Activated naive CD4-positive, alpha-beta T cell treated with anti-CD3 and anti-CD28 coated beads, Interleukin-2, amount 50 U/mL, for 72 hours (primary cell): ENCODE measurements at places on chromosomes 11 and 22. TPM values are rescaled to one million over a fixed set of nuclear protein-coding genes. Genes with fewer than 3 reads are reported as not detected.

DNA sequence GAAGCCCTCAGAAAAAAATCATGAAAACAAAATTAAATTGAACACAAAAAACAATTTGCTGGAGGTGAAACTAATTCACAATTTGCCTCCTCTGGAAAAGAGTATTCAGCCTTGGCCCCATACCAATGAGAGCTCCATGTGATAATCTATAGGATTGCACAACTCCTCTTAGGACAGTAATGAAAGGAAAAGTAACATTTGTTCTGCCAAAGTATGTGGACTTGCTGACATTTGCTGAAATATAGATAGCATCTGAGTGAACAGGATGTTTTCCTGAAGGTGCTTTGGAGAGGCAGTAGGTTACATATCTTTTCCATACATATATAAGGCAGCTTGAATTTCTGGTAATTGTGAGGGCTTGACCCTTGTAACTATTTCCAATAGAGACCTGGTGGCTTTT lies 122.8 kb downstream of the OR4C45 start:
- DNase-seq, result no peak

The CHRDL2 gene
- not detected for total RNA-seq

- DNase-seq, result no peak
These were observed 23.9 kb downstream of the ELFN2 start for GRCh38 chr22:37403267-37403960.

The TUBA8 gene
- total RNA-seq, result 1.1 TPM

The RGL4 gene
- 3.0 TPM for total RNA-seq

DNA sequence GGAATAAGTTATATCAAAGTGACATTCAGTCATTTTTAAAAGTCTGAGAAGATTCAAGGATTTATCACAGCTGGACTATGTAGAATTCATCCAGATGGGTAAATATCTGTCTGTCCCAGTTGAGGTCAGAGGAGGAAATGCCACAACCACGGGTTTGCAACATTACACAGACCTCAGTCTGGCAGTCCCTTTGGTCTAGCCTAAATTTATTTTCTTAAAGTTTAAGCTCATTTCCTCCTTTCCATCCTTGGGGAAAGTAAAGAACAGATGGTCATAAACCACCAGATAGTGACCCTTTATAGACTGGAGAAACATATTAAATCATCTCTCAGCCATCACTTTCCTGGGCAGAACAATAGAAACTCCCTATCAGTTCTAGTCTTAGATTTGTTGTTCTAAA lies 238.4 kb upstream of the DDI1 start:
- no peak for DNase-seq

DNA sequence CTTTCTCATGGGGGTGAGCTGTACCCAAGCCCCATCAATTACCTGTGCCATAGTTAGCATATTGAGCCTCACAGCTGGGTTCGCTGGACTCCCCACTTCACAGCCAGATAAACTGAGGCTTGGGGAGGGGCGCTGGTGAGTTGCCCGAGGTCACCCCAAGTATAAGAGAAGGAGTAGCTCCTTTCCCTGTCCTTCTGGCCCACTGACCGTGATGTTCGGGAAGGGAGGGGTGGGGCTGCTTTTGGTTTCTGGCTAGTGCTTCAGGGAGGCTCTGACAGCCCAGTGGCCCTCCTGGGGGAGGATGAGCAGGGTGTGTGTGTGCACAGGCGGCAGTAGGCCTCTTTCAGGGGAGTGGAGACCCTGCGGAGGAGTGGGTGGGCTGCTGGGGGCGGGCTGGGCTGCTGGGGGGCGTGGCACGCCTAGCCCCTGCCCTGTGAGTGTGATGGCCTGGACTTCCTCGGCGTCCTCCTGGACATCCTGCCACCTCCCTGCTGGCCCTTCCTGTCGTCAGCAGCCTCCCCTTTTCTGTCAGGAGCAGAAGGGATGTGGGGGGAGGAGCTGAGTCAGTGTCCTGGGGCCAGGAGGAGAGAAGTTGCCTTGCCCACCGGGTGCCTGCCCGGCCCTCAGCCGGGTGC lies 50.3 kb downstream of the TRIOBP start:
- no peak for DNase-seq

GRCh38 chr11:31817621-31818424 lies 6.7 kb upstream of the PAX6 start:
- no peak for DNase-seq

- no peak for DNase-seq
These were observed 908.8 kb downstream of the OPCML start for GRCh38 chr11:132623511-132623910.

The IGSF9B gene
- total RNA-seq, result 119 TPM

- DNase-seq, result no peak
These were observed 414.4 kb upstream of the CADM1 start for GRCh38 chr11:115918576-115918975.

GRCh38 chr11:4154503-4154902 lies 59.9 kb downstream of the RRM1 start:
- no peak for DNase-seq

- DNase-seq, result no peak
These were observed 72.7 kb downstream of the RAB38 start for GRCh38 chr11:88102598-88102934.

GRCh38 chr22:30511109-30511508 lies 5.6 kb upstream of the SEC14L4 start:
- DNase-seq, result no peak

The SEZ6L gene
- 0.14 TPM for total RNA-seq

- DNase-seq, result no peak
These were observed 32.7 kb upstream of the TMEM41B start for GRCh38 chr11:9347100-9347499.

The TSPAN32 gene
- total RNA-seq, result 5.6 TPM

DNA sequence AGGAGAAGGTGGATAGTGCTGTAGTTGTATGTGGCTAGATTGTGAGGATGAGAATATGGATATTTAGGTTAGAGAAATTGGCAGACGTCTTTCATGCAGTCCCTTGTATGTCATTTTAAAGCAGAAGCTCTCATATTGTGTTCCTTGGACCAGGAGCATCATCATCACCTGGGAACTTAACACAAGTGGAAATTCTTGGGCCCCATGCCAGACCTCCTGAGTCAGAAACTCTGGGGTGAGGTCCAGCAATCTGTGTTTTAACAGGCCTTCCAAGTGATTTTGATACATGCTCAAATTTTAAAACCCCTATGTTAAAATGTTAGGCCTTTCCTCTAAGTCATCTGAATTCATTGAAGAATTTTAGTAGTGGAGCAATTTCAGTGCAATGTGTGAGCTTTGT lies 34.8 kb downstream of the JHY start:
- DNase-seq, result no peak

- no peak for DNase-seq
These were observed 24.7 kb downstream of the DSCAML1 start for GRCh38 chr11:117772360-117772759.

DNA sequence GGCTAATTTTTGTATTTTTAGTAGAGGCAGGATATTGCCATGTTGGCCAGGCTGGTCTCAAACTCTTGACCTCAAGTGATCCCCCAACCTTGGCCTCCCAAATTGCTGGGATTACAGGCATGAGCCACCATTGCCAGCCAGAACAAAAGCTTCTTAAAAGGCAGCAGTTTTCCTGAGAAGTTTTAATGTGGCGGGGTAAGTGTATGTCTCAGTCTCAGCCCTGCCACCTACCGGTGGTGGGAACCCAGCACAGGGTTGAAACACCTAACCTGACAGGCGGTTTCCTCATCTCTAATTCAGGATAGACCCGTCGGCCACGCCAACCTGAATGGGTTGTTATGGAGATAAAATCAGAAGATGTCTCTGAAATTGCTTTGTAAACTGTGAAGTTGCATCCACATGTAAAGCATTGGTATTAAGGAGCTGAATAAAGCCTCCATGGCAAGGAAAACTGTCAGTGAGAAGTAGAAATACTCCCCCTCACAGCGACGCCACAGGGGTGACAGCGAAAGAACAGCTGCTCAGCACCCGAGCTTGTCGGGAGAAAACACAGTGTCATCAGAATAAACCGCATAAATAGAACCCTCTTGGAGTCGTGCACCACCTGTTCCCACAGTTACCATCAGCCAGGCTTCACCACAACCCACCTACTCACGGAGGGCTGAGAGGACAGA lies 165.9 kb upstream of the NCAM1 start:
- no peak for DNase-seq

GRCh38 chr11:116317212-116317611 lies 455.6 kb downstream of the BUD13 start:
- no peak for DNase-seq

- peak; percentile 3 for DNase-seq
These were observed 9.4 kb downstream of the CEP164 start for GRCh38 chr11:117337076-117337475.
